ENCODE measurements at places on chromosomes 1 and 21.

DNA sequence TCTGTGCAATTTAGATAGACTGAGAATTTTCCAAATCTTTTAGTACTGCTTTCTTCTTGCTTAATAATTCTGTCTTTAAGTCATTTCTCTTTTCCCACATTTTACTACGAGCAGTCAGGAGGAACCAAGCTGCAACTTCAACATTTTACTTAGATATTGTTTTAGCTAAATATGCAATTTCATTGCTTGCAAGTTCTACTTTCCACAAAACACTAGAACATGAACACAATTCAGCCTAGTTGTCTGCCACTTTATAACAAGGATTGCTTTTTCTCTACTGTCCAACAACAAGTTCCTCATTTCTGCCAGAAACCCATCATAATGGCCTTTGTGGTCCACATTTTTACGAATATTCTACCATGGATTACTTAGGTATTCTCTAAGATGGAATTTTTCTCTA, 36.6 kb downstream of the SORT1 start:
- no peak for DNase-seq

GRCh38 chr1:22814176-22815042, 103.8 kb downstream of the EPHB2 start:
- DNase-seq, result no peak

GRCh38 chr1:8625491-8625890, 191.9 kb downstream of the RERE start:
- DNase-seq, result no peak

GRCh38 chr1:161199506-161200139, 769 bp upstream of the ADAMTS4 start:
- no peak for DNase-seq

DNA sequence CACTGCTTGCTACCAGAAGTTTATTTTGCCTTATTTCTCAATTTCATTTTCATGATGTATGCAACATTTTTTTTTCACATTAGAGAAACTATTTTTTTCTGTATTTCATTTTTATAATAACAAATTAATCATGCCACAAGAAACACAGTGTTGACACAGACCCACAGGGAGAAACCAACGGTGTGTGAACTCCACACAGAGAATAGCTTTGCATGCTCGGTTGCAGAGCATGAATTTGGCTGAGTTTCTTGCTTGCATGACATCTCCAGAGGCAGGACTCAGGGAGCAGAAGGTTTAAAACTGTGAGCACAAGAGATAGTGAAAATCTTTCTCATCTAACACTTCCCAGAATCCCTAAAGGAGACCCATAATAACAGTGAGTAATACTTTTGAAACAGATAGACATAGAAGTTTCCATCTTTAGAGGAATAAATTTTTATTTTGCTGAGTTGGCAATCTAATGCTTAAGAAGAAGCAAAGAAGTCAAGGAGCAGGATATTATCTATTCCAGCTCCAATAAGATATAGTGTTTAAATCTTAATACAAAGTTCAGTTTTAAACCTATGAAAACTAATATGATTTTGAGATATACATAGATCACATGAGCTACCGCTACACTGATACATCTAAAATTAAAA, 890.9 kb downstream of the MRPL39 start:
- DNase-seq, result no peak

- DNase-seq, result no peak
These were observed 112.3 kb upstream of the ZRANB2 start for GRCh38 chr1:71193153-71193552.

DNA sequence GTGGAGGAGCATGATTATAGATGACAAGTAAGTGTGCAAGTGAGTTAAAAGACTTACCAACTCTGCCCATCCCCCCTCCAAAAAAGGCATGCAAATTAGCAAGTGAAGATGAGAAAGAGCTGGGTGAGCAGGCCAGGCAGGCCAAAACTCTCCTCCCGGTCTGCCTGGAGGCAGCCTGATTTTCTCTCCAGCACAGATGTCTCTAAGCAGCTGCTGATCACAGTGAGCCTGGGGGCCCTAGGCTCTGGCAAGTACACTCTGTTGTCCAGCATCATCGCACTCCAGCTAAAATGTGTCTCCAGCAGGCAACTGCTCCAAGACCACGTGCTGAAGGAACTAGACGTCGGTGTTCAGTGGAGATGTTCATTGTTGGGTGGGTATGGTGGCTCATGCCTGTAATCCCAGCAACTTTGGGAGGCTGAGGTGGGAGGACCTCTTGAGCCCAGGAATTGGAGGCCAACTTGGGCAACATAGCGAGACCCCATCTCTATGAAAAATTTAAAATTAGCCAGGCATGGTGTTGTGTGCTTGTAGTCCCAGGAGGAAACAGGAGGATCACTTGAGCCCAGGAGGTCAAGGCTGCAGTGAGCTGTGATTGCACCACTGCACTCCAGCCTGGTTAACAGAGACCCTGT, 56.7 kb upstream of the PUM1 start:
- no peak for DNase-seq

DNA sequence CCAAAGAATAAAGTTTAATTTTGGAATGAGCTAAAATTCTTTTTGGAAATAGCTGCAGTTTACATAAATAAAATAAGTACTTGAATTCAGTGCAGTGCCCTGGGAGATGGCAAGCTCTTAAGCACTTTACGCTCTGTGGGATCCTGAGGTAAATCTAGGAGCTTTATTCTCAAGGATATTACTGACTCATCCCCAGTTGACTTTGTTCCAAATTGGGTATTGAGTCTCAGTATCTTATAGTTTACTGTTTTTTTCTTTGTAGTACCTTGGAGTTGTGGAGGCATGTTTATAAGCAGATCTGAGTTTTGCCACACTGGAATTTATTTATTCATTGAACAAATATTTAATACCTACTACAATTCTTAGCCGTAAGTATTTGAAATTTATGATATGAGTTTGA, 27.4 kb upstream of the HRNR start:
- DNase-seq, result no peak
